Smooth muscle cell of bladder (primary cell): ENCODE measurements at places on chromosomes 7 and 10. TPM values are rescaled to one million over a fixed set of nuclear protein-coding genes. Genes with fewer than 3 reads are reported as not detected.

The DPP6 gene
- not detected in 2 replicates for total RNA-seq

The MBLAC1 gene
- total RNA-seq, result 2.4 and 2.5 TPM in 2 replicates

The TUBAL3 gene
- total RNA-seq, result not detected in 2 replicates

The COPG2 gene
- 31.2 and 31.7 TPM in 2 replicates for total RNA-seq

The NCAPG2 gene
- total RNA-seq, result 5.3 and 7.0 TPM in 2 replicates

The CDH23 gene
- total RNA-seq, result 0.14 and 0.18 TPM in 2 replicates

The NCF1 gene
- total RNA-seq, result under 0.01 and 0.09 TPM in 2 replicates

The GNAT3 gene
- total RNA-seq, result not detected in 2 replicates

The FAM204A gene
- 36.3 and 41.3 TPM in 2 replicates for total RNA-seq

The CFAP43 gene
- total RNA-seq, result 0.09 and 0.14 TPM in 2 replicates

The EN2 gene
- under 0.01 TPM in 1 of 2 replicates, not detected in the other for total RNA-seq

The CDHR3 gene
- total RNA-seq, result 3.8 TPM in 2 replicates

The GDF2 gene
- not detected in 2 replicates for total RNA-seq

The PAX4 gene
- not detected in 2 replicates for total RNA-seq

The NUTM2A gene
- 0.28 and 0.37 TPM in 2 replicates for total RNA-seq

The GJC3 gene
- total RNA-seq, result under 0.01 and 0.09 TPM in 2 replicates

The CPA4 gene
- total RNA-seq, result 25.9 and 83.2 TPM in 2 replicates

The FAM25G gene
- not detected in 2 replicates for total RNA-seq

The TAS2R41 gene
- total RNA-seq, result not detected in 2 replicates

The RET gene
- total RNA-seq, result 0.28 and 0.55 TPM in 2 replicates

The FANK1 gene
- 10.0 and 11.5 TPM in 2 replicates for total RNA-seq

The MMD2 gene
- not detected in 2 replicates for total RNA-seq

The ZNF716 gene
- under 0.01 TPM in 1 of 2 replicates, not detected in the other for total RNA-seq

The PDGFA gene
- 17.2 and 24.0 TPM in 2 replicates for total RNA-seq

The ZNF727 gene
- 0.28 TPM in 2 replicates for total RNA-seq

The C1QL3 gene
- total RNA-seq, result under 0.01 TPM in 2 replicates

The AOAH gene
- total RNA-seq, result not detected in 2 replicates
